SIG-M5 (cell line): ENCODE measurements at places on chromosomes 11 and 22.

DNA sequence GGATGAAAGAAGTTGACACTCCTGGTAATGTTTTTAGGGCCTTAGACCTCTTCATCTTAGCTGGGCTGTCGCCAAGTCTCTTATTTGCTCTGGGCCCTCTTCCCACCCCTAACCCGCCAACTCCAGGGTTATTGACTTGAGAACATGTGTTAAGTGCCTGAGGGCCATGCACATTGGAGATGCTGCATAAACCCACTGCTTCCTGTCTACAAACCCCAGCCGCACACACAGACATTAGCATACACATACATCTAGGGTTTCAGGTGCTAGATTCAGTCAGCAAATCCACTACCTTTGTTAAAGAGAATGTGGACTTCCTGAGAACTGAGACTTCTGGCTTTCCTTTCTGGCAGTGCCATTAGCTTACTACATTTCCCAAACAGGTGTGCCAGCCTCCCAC is 817 bp downstream of the PANX3 start:
- DNase-seq, result no peak

DNA sequence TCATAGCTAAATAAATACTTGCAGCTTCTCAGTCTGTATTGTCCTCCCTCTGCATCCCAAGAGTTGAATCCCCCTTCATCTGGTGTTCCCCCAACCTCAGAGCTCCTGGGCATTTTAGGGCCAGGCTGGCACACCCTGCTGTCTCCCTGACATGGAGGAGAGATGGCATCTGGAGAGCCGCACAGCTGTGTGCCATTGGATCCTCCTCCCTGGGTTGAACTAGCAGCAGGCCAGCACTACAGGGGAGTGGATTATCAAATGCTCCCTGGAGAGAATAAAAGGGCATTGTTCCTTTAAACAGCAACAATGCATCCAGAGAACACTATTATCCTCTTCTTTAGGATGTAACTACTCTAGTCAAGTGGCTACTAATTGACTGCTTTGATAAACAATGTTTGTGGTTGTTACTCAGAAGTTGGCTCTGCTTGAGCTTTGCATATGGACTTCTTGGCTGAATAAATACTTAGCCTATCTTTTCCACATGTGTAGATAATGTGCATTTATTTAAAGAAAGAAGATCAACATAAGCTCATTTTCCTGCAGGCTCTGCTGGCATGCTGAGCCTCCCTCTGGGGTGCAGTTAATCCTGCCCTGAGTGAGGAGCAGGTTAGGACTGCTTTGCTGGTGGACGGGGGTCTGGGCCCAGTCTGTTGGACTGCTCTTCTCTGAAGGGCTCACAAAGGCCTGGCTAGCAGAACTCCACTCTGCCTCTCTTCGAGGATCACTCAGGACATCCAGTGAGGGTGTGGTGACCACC is 897.2 kb downstream of the TBC1D22A start:
- no peak for DNase-seq

DNA sequence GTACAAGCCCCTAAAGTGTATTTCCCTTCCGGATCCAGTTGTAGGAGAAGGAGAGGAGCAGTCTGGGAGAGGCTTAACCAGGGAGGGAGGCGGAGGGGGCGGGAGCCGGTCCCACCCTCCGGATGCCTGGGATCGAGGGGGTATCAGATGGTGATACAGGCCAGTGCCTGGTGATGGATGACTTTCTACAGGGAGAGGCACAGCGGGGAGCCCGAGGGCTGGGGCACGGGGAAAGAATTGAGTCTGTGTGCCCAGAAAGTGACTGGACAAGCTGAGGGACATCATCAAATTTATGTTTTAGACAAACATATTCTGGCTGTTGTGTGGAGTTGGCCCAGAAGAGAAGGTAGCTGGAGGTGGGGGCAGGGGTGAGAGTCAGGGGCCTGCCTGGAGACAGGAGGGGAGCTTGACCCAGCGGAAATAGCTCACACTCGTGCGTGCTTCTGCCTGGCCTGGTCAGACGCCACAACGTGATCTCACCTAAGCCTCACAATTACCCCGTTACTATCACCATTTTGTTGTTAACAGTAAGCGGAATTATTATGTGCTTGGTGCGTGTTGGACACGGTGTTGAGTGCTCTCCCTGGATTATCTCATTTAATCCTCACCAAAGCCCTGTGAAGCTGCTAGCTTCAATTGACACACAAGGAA is 42.4 kb downstream of the AMPD3 start:
- no peak for DNase-seq

GRCh38 chr11:47536915-47537314 is 16.0 kb downstream of the CELF1 start:
- DNase-seq, result no peak

DNA sequence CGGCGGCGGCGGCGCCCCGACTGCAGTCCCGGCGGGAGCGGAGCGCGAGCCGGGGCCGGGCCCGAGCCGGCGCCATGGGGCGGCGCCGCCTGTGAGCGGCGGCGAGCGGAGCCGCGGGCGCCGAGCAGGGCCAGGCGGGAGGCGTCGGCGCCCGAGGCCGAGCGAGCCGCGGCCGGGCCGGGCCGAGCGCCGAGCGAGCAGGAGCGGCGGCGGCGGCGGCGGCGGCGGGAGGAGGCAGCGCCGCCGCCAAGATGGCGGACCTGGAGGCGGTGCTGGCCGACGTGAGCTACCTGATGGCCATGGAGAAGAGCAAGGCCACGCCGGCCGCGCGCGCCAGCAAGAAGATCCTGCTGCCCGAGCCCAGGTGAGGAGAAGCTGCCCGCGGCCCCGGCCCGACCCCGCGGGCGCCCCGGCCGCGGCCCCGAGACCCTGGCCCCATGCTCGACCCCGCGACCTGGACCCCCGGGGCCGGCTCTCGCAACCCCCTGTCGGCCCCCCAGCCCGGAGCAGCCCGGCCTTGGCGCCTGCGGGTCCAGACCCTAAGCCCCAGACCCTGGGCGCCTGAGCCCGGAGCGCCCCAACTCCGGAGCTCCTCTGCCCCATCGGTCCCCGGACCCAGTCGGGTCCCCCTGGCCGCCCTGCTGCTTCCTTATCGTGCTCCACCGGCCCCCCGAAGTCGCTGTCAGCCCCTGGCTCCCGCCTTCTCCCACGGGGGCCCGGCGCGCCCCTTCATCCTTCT is at the start of gene GRK2:
Gene GRK2 (plus strand): TSS at position 25 of the 739 bp plus-strand sequence. CDS start 227 bp downstream, at position 252.
- DNase-seq, result no peak
